Neuronal stem cell (in vitro differentiated cells): ENCODE measurements at places on chromosomes 4 and X.
A peak's percentile ranks its signal among the peaks of the same experiment; 100 is the strongest.

GRCh38 chr4:111748157-111748556 lies 397.1 kb upstream of the FAM241A start:
- no peak for DNase-seq

- no peak for DNase-seq
Observed at GRCh38 chr4:19224820-19225219, 1026.9 kb upstream of the SLIT2 start.

GRCh38 chr4:17447675-17448298 lies 64.1 kb downstream of the QDPR start:
- DNase-seq, result peak; percentile 65

DNA sequence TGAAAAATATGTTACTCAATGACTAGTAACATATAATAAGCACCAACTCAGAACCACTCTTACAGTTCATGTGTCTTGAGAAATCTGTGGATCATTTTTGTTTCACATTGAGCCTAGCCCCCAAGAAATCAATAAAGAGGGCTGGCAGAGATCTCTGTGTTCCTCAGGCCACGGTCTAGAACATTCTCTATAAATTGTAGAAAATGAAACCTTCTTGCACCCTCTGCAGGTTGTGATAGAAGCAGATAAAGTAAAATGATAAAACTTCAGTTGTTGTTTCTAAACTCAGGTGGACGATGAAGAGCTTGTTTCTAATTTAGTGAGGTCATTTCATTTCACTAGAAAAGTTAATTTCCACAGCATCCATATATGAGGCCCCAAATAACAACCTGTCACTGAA lies 182.7 kb downstream of the KIT start:
- no peak for DNase-seq

DNA sequence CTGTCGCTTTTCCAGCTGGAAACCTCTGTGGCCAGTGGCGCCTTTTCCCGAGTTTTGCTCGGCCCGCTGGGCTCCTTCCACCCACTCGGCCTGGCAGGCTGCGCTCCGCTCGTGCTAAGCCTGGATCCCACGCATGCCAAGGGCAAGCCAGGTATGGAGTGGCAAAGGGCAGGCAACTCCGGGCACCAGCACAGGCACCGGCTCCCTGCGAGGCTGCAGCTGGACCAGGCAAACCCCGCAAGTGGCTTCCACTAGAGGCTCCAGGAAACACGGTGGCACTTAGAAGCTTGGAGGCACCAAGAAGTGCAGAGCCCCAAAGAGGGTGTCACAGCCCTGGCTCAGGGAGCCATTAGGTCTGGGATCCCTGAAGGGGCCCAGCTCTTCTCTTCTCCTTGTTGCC lies 59.5 kb downstream of the PPA2 start:
- no peak for DNase-seq

GRCh38 chrX:79366873-79367749 lies at the start of gene ITM2A:
TSS of gene ITM2A (minus strand) at chrX:79367334. CDS start at chrX:79367215, 119 bp downstream.
- DNase-seq, result peak; percentile 17

DNA sequence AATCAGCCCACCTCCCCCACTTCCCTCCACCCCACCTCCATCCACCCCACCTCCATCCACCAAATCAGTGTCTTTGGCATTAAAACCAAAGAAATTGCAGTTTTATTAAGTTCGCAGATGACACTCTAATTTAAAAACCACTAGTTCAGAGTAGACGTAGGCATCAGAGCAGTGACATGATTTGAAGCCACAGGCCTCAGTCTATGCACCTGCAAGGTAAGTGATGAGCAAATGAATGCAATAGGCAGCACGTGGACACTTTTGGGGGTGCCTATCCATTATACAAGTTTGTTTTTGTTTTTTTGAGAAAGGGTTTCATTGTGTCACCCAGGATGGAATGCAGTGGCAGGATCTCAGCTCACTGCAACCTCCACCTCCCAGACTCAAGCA lies 88.0 kb upstream of the TRIM2 start:
- DNase-seq, result no peak

- no peak for DNase-seq
Observed at GRCh38 chrX:154710309-154710708, 40.6 kb downstream of the GAB3 start.

GRCh38 chr4:133320576-133321170 lies 171.6 kb downstream of the PCDH10 start:
- DNase-seq, result peak; percentile 23

GRCh38 chrX:40831750-40832149 lies 96.4 kb upstream of the MED14 start:
- DNase-seq, result no peak

- no peak for DNase-seq
Observed at GRCh38 chr4:32789026-32789608, 2068.9 kb downstream of the PCDH7 start.

GRCh38 chr4:54719378-54719777 lies 61.6 kb downstream of the KIT start:
- DNase-seq, result no peak

GRCh38 chr4:112859456-112860184 lies 189.8 kb upstream of the ANK2 start:
- no peak for DNase-seq
